NCI-H1105 treated with DMSO at 0.1 percent for 48 hours (cell line): ENCODE measurements at places on chromosomes 1 and 21.

DNA sequence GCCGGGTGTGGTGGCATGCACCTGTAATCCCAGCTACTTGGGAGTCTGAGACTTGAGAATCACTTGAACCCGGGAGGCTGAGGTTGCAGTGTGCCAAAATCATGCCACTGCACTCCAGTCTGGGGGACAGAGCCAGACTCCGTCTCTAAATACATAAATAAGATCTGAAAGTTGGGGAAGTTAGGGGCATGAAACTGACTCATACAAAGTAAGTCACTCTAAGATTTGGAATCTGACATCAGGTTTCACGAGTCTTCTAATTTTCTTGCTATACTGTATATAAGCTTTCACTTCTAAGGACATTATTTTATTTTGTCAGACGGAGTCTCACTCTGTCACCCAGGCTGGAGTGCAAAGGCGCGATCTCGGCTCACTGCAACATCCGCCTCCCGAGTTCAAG is 30.1 kb downstream of the RNF19B start:
- no peak for DNase-seq

DNA sequence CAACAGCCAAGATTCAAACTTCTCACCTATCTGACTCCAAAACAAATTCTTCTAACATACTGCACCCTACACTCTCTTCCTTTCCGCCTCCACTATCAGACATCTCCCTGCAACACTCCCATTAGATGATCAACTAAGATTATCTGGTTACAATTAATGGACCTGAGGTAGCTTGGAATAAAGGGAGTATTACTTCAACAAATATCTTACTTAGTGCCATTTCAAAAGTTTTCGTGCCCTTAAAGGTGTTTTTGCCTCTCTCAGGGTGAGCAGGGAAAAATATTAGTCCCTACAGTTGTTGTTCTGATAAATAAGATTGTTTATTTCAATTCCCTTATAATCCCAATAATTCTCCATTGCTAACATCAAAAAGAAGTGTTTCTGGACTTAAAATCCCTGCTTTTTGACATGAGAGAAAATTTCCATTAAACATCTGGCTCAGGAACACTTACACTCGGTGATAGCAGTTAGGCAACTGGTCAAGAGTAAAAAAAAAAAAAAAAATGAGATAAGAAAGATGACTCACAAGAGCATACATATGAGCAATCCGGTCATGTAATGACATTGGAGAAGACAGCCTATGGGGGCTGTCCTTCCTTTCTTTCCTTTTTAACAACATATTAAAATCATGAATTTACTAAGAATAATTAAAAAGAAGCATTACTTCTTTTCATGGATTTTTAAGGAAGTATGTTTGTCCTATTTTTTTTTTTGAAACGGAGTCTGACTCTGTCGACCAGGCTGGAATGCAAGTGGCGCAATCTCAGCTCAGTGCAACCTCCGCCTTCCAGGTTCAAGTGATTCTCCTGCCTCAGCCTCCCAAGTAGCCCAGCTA is 7.6 kb downstream of the RSBN1 start:
- no peak for DNase-seq

DNA sequence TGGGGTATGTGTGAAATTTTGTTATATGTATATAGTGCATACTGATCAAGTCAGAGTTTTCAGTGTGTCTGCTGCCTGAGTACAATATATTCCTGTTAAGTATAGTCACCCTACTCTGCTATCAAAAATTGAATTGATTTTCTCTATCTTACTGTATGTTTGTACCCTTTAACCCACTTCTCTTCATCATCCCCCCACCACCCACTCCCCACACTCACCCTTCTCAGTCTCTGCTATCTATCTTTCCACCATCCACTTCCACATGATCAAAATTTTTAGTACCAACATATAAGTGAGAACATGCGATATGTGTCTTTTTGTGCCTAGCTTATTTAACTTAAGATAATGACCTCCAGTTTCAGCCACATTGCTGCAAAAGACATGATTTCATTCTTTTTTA is 4.2 kb downstream of the LY9 start:
- DNase-seq: no peak

GRCh38 chr1:39840507-39840906 is 42.8 kb downstream of the TRIT1 start:
- DNase-seq: no peak

GRCh38 chr1:69139007-69139406 is 428.7 kb upstream of the LRRC7 start:
- no peak for DNase-seq

- DNase-seq: no peak
These were observed 16.2 kb downstream of the CSRP1 start for GRCh38 chr1:201490708-201491131.
